ENCODE measurements at places on chromosomes 16 and 17. TPM values are rescaled to one million over a fixed set of nuclear protein-coding genes. Genes with fewer than 3 reads are reported as not detected.

Gene KIFC3
- 33.2 TPM for polyA plus RNA-seq

Gene NXPH3
- 2.4 TPM for polyA plus RNA-seq

Gene ZNF48
- 42.3 TPM for polyA plus RNA-seq

Gene VMO1
- polyA plus RNA-seq = 1.6 TPM

Gene NAT9
- 232 TPM for polyA plus RNA-seq

Gene TK2
- polyA plus RNA-seq = 15.9 TPM

Gene GP1BA
- polyA plus RNA-seq = not detected

Gene GLP2R
- polyA plus RNA-seq = not detected

Gene EVI2A
- polyA plus RNA-seq = not detected

Gene CNGB1
- polyA plus RNA-seq = 20.7 TPM

Gene KRT20
- polyA plus RNA-seq = not detected

Gene MLKL
- not detected for polyA plus RNA-seq

Gene PSME3
- 56.6 TPM for polyA plus RNA-seq

Gene MNT
- polyA plus RNA-seq = 11.6 TPM

Gene TBC1D28
- 2.2 TPM for polyA plus RNA-seq

Gene MAPK8IP3
- 68.7 TPM for polyA plus RNA-seq

Gene ATMIN
- 75.9 TPM for polyA plus RNA-seq

Gene PCGF2
- polyA plus RNA-seq = 10.7 TPM

Gene INPP5K
- polyA plus RNA-seq = 37.6 TPM

Gene KRT31
- not detected for polyA plus RNA-seq

Gene NOTUM
- 0.12 TPM for polyA plus RNA-seq

All from neural cell (in vitro differentiated cells).